ENCODE measurements at places on chromosomes 16 and 17.

- peak; percentile 29 for DNase-seq
Measured at GRCh38 chr17:7479213-7480088, at the start of gene ZBTB4. Gene ZBTB4 (minus strand): TSS chr17:7479631. CDS start chr17:7466801, 12,830 bp downstream.

DNA sequence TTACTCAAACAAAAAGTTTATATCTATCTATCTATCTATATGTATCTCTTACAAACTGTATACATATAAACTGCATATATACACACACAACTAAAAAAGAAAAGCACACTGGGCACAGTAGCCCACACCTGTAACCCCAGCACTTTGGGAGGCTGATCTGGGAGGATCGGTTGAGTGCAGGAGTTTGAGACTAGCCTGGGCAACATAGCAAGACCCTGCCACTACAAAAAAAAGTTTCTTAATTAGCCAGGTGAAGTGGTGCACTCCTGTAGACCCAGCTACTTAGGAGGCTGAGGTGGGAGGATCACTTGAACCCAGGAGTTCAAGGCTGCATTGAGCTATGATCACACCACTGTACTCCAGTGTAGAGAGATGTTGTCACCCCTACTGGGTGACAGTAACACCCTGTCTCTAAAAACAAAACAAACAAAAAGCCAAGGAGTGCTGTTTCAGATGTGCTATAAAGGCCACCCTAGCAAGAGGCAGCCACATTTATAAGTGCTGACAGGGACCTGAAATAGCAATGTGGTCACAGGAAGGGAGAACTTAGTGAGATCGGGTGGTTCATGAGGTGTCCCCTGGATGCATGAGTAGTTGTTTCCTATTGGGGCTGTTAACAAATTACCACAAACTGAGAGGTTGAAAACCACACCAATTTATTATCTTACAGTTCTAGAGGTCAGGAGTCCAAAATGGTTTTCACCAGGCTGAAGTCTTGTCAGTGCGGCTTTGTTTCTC is 4.8 kb downstream of the CD2BP2 start:
- no peak for DNase-seq

DNA sequence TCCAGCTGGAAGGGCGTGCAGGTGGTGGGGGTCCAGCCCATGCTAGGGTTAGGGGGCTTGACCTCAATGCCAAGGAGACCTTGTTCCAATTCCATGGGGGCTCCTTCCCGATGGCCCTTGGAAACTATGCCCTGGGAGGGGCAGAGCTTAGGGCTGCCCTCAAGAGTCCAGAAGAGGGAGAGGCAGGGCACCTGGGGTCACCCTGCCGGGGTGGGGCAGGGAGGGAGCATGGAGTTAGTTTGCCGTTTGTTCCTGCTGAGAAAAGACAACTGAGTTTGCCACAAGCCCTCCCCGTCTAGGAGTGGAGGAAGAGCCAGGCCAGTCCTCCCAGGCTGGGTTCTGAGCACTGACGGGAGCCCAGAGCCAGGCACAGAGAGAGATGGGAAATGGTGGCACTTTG is 21.4 kb downstream of the MMP15 start:
- DNase-seq: no peak

DNA sequence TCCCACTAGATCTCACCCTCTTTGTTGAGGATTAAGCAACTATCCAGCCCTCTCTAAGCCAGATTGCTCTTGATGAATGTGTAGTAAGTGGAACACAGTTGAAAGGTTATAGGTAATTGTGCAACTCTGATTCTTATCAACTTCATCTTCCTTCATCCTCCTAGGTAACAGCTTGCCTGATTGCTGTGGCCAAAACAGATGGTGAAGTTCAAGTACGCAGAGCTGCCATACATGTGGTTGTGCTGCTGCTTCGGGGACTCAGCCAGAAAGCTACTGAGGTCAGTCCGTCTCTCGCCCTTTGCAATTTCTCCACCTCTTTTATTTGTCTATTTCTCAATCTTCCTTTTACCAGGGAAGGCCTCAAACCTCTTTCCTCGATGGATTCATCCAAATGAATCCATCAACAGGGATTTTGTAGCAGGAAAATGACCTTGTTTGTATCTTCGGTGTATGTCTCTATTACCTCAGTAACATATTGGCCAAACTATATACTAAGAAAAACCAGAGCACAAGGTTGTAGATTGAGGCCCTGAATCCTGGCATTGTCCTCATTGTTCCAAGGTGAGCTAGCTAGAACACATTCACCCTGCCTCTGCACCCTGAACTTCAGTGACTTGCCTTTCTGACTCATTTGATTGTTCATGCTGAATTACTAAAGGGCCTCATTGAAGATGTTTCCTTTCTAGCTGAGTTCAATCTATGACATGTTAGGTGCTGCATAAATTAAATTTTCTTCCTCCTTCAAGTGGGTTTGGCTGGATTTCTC is 65.1 kb upstream of the HAS3 start:
- peak; percentile 65 for DNase-seq

DNA sequence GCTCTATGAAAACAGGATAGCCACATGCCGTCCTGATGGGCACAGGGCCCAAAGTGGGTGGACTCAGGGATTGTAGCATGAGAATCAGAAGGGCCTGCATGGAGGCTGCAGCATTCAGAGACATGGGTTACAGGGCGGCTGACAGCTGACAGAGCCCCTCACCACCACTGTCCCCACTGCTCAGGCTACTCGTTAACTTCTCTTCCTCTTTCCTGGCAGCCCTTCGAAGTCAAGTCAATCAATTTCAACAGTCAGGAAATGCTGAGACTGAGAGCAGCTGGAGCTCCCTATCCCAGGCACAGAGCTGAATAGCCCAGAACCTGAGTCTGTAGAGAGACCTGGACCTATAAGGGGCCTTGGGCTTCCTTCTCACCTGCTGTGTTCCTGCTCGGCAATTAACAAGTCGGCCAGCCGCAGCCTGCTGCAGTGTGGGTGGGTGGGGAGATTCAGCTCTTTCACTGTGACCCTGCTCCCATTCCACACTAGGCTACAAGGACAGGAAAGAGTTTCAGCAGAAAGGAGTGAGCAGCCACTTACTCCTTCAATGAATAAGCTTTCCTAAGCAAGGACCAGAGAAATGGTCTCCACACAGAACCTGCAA is 76.9 kb downstream of the TEX14 start:
- DNase-seq: no peak

- peak; percentile 28 for DNase-seq
Measured at GRCh38 chr17:4304417-4305027, 40.7 kb upstream of the ANKFY1 start.

DNA sequence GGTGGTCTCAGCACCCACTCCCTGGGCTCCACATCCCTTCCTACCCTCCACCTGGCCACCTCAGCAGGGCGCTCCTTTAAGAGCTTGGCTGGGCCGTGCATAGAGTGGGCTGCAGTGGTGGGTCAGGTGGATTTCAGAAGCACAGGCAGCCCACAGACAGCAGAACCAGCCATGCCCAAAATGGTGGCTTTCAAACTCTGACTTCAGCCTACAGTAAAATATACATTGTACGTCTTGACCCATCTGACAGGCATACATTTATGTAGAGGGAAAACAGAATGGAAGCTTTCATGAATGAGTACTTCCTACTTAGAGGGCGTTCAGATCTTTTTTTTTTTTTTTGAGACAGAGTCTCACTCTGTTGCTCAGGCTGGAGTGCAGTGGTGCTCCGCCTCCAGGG is 26.0 kb upstream of the LASP1NB start:
- DNase-seq: no peak

DNA sequence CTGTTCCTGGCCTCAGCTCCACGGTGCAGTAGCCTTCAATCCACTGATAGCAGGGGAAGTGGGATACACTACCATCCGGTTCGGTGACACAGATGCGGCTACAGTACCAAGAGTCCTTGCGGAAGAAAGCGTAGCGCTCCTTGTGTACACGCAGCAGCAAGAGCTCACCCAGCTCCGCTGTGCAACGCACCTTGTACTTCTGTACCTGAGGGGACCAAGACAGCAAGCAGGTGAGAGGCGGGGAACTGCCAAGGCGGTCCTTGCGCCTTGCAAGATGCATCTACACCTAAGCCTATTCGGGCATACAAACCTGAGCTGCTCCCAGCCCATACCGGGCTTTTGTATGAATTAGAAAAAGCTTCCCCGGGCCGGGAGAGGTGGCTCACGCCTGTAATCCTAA is 1.5 kb downstream of the ALOXE3 start:
- DNase-seq: no peak

- DNase-seq: no peak
Measured at GRCh38 chr16:55297062-55297909, 26.7 kb upstream of the IRX6 start.

- DNase-seq: no peak
Measured at GRCh38 chr17:12683299-12683698, 17.6 kb downstream of the MYOCD start.

- DNase-seq: no peak
Measured at GRCh38 chr16:46768809-46769208, 20.7 kb upstream of the MYLK3 start.

GRCh38 chr17:7634384-7634783 is 4.4 kb downstream of the SHBG start:
- DNase-seq: peak; percentile 11

GRCh38 chr16:70659546-70659945 is 13.2 kb downstream of the IL34 start:
- DNase-seq: no peak

- DNase-seq: no peak
Measured at GRCh38 chr16:54780266-54780665, 150.4 kb upstream of the IRX5 start.

- DNase-seq: no peak
Measured at GRCh38 chr16:50924759-50925545, 183.1 kb downstream of the CYLD start.

- no peak for DNase-seq
Measured at GRCh38 chr16:74778646-74779045, 4.0 kb upstream of the FA2H start.

- no peak for DNase-seq
Measured at GRCh38 chr17:16379654-16380053, 1.2 kb upstream of the UBB start.

DNA sequence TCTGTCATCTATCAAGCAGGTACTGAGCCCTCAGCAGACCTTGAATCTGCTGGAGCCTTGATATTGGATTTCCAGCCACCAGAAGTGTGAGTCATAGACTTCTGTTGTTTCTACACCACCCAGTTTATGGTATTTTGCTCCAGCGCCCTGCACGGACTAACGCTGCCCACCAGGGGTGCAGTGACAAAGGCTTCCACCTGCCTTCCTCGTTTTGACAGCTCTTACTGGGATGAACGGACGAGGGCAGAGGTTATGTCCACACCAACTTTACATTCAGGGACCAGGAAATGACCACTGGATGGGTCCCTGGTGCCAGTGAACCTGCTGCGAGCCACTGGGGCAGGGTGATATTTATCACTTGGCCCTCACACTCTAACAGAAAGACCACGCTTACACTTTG is 66.6 kb upstream of the CBX4 start:
- DNase-seq: no peak

GRCh38 chr17:66673668-66674276 is 161.1 kb upstream of the CACNG5 start:
- peak; percentile 74 for DNase-seq

DNA sequence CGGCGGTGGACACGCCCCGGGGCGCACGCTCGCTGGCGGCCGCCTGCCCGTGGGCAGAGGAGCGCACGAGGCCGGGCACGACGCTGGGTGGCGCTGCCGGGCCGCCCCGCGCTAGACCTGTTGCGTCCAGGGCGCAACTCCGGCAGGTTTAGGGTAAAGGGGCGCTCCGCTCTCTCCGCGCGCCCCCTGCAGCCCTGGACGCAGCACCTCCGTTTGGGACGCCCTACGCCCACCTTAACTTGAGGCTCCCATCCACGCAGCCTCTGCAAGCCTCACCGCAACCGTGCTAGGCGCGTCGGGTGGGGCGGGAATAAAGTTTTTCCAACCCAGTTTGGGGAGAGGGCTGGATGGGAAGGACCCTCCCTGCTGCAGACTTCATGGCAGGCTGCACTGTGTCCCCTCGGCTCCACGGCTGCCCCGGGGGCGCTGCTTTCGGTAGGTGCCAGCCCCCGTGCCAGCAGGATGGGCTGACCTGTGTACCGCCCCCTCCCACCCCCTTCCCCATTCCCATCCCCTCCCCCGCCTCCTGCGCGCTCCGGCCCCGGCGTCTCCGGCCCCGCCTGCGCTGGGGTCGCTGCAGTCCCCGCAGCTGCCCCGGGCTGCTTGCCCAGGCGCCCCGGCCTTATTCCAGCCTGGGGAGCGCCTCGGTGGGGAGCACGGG is at the start of gene SYT17:
SYT17 (plus strand) TSS at position 531 of the 661 bp plus-strand sequence. CDS start 407 bp downstream, outside the sequence.
- DNase-seq: peak; percentile 75

- no peak for DNase-seq
Measured at GRCh38 chr16:55687802-55688201, 32.0 kb downstream of the SLC6A2 start.

DNA sequence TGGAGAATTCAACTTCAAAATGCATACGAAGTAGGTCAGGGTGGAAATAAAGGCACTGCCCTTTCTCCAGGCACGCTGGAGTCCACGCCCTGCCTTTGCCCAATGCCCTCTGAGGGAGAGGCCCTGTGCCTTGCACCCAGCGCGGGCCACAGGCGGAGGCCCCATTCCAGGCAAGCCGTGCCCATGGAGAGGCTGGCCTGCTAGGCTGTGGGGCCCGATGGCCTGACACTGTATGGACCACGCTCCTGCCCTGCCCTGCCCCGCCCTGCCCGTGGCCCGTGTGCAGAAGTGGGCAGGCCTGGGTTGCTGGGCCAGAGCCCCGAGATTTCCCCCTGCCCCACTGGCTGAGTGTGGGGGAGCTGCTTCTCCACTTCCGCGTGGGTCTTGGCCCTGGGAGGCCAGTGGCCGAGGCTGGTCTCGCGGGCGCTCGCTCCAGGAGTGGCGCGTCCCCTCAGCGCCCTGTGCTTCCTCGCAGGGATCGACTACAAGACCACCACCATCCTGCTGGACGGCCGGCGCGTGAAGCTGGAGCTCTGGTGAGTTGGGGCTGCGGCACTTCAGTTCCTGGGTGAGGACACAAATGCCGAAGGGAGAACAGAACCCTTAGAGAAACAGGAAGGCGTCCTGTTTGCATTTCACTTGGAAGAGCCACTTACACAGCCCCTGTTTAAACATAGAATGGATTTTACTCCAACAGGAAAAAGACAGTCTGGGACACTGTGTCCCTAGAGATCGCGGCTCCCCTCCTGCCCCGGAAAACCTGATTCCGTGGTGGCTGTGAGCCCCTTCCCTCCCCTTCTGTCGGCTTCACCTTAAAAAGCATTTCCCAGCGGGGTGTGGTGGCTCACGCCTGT is 13.8 kb upstream of the WFIKKN1 start:
- DNase-seq: no peak

DNA sequence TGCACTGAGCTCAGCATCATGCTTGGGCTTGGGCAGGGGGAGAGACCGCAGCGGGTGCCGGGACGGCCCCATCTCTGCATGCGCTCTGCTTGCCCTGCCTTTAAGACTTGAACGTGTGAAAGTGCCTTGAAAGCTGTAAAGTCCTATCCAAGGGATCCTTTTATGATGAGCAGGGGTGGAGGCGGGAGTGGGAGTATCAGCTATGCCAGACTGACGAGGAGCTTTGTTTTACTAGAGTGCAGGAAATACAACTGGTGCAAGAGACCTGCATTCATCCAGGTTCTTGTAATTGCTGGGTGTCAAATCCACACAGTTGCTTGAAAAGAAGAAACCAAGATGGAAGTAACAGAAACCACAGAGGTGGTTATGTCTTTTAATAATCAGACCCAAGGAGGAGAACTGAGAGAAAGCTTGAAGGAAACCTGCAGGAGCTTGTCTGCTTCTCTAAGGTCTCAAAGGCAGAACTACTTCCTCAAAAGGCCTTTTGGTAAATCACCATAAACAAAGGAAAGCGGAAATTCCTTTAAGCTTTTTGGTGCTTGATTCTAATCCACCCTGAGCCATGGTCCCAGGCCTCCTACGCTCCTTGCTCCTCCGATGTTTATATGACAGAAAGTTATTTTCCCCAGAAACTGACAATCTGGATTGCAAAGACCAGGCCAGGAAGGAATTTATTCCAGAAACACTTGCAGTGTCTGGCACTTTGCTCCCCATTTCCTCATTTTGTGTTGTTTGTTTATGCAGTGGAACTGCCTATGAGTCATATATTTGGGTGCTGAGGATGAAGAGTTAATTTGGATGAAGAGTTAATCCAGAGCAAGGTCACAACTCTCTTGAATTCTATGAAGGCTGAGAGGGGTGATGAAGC is 51.3 kb upstream of the FBXO47 start:
- peak; percentile 25 for DNase-seq

Data from HCEC 1CT (cell line).